ENCODE measurements at places on chromosomes 4 and X.

DNA sequence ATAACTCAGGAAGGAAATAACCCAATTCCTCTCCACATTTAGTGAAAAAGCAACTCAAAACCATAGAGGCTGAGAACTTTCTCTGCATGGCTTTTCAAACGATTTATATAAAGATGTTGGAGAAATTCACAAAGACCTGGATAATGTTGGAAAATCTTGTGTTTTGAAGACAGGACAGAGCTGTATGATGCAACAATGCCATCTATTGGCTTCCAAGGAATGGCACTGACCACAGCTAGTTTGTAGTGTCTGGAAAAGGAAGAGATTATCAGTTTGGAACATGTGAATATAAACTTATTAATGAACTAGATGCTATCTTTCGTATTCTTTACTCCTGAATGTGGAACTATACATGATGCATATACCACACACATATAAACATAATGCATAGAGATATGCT, 503.6 kb downstream of the IL1RAPL1 start:
- DNase-seq = no peak

- DNase-seq = no peak
Measured at GRCh38 chr4:89716893-89717292, 120.1 kb downstream of the SNCA start.

- no peak for DNase-seq
Measured at GRCh38 chrX:23952984-23953907, 45.4 kb downstream of the CXorf58 start.

DNA sequence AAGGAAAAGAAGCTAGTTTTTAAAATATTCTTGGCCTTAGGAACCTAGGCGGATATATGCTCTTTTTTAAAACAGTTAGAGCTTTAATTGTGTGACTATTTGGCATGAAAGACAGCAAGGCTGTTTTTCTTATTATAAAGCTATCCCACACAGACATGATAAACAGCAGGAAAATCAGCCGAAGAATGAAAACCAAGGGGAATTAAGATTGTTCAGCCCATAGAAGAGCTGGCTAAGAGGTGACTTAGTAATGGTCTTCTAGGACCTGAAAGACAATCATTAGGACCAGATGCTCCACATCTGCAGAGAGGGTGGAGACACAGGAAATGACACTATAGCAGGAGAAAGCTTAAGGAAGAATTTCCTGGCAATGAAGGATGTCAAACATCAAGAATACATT, 171.4 kb upstream of the NRK start:
- no peak for DNase-seq

- DNase-seq = no peak
Measured at GRCh38 chr4:150625033-150625432, 43.1 kb downstream of the MAB21L2 start.

DNA sequence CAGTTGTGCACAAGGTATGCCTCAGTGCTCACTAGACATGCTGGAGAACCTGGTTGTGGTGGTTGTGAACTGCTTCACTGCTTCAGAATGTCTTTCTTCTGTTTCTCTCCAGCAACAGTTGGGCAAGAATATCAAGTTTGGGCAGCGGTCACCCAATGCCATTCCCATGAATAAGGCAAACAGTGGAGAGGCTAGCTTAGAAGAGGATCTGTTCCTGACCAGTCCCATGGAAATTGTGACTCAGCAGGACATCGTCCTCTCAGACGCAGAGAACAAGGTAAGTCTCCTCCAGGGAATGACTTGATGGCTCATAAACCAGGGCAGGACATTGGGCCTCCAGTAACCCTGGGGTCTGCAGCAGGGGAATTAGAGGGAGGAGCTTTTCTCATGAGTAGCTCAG, 79.9 kb downstream of the AASDH start:
- DNase-seq = no peak

DNA sequence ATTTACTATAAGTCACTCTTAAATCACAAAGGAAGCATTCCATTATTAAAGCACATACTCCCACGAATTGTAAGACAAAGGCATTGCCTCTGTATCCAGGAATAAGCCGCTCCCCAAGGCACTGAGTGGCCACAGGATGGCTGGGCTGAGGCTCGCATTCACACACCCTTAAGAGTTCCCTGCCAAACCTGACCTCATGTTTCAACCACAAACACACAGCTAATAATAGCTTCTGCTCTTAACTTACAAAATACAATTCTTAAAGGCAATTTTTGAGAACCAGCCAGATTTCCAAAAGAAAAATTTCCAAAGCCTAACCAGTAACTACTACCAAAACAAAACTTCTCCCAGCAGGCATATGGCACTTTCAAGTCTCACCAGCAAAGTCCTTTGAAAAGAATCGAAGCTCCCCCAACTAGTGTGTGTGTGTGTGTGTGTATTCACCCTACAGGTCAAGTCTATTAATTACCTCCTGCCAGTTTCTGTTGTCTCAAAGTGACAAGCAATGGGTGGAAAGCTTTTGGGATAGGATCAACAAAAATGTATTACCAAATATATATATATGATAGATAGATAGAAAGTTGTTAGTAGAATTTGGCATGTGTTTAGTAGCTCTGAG, 36.0 kb downstream of the ARHGAP6 start:
- no peak for DNase-seq

DNA sequence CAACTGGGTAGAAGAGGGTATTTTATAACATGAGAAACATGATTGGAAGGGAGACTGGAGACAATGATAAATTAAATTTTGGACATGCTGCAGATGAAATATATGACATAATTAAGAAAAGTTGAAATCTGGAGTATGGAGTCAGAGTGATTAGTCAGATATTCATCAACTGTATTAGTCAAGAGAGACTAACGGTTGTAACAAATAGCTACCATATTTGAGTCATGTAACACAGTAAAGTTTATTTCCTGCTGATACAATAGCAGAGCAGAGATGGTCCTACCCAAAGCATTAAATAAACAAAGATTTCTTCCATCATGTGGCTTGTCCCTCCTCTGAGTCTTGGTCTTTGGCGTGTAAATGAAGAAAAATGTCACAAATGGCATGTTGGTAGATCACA, 321.3 kb downstream of the GALNTL6 start:
- no peak for DNase-seq

DNA sequence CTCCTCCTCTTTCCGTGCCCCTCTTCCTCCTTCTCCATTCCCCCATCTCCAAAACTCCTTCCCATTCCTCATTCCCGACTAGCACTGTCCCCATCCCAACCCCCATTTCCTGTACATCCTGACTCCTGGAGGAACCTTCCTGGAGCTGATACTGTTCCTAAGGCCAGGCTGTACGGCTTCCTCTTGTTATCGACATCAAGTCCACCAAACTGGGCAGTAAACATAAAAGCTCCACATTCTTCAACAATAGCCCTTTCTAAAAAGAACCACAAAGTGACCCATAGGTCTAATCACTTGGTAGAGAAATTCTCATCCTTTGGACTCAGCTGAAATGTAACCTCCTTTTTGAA, 22.9 kb downstream of the AWAT2 start:
- DNase-seq = no peak

DNA sequence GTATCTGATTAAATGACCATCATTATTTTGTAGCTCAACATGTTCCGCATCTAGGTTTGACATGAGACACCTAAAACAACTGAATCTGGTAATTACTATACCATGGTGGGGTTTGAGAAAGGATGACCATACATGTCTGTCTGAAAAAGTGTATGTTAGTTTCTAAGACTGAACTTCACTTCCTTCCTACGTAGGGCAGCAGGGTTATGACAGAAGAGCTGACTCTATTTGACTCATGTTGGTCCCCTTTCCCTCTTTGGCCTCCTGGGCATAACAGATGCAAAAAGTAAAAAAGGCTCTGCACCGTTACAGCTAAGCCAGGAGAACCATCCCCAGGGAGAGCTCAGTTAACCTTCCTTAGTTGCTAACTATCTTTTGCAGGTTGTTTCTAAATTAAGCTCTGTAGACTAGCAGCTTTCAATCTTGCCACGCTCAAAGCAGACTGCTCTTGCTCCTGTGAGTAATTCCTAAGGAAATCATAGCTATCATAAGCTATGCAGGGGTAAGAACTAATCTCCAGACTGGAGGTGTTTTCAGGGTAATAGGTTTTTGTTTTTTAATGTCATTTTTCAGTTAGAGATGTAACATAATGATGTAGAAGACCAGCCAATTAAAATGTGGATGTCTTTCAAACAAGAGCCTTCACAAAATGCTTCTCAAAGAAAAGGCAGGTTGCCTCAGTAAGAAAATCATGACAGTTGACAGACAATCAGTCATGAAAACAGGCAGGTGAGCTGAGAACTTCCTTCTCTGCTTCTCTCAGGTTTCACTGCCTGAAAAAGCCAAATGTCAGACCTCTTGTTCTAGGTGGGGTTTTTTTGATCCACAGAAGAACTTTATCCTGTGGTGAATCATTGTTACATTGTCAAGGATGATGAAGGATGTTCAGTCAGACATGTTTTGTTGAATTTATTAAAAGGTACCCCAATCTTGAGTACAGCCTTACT, 66.9 kb upstream of the DAPP1 start:
- DNase-seq = no peak

- no peak for DNase-seq
Measured at GRCh38 chr4:87042986-87043820, 108.4 kb downstream of the AFF1 start.

- DNase-seq = no peak
Measured at GRCh38 chrX:1767026-1767425, 152.2 kb downstream of the ASMT start.

Data from stimulated activated CD8-positive, alpha-beta memory T cell treated with anti-CD3 and anti-CD28 coated beads, Interleukin-4, amount 100 ng/mL, for 1 hour (primary cell).